ENCODE measurements at places on chromosomes 11 and 22. TPM values are rescaled to one million over a fixed set of nuclear protein-coding genes. Genes with fewer than 3 reads are reported as not detected.

DNA sequence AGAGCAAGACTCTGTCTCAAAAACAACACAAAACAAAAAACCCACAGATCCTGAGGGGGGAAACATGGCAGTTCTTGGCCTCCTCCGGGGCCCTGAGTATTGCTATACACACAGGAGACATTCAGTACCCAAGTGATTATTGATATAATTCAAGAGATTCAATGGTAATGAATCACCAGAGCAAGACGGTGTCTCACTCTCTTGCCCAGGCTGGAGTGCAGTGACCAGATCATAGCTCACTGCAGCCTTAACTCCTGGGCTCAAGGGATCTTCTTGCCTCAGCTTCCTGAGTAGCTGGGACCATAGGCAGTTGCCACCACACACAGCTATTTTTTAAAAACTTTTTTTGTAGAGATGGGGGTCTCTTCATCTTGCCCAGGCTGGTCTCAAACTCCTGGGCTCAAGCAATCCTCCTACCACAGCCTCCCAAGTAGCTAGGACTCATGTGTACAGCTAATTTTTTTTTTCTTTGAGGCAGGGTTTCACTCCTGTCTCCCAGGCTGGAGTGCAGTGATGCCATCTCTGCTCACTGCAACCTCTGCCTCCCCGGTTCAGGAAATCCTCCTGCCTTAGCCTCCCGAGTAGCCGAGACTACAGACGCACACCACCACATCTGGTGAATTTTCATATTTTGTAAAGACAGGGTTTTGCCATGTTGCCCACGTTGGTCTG lies 21.8 kb upstream of the PIK3C2A start:
- DNase-seq: no peak

DNA sequence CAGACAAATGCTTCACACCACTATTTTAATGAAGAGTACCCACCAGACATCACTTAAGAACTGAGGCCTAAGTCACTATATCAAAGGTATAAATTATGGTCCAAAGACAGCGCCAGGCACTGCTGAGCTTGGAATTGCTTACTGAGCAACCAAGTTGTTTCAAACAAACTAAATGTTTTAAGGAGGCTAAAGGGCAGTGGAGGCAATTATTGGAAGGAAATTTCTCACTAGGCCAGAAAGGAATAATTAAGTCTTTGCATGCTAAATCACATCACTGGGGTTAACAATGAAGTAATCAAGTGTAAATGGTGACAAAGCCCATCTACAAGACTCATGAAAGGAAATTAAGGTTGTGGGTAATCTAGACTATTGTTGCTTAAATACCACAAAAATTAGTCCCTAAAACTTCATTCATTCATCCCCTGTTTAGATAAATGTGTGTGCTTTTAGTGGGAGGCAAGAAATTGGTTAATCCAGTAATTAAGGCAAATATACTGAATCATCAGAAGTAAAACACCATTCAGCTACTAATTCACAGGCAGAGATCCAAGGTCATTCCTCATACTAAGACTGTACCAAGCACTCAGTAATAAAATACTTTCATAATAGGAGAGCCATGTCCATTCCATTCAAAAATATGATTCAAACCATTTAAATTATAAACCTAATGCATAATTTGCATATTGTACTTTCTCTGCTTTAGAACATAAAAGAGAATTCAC lies 21.2 kb downstream of the LGR4 start:
- DNase-seq: no peak

DNA sequence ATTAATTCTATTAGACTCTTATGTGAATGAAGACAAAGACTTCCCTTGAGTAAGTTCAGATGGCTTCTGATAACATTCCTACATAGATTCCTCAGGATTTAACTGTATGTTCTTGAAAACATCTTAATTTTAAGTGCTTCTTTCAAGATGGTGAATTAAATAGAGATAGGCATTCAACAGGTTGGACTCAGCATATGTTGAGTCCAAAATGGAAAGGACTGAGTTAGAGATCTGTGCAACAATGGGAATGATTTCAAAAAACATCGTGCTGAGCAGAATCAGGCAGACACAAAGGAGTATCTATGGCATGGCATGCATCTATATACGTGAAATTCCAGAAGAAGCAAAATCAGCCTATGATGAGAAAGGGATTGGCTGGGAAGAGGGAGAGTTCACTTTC lies 36.2 kb downstream of the ZNF195 start:
- DNase-seq: no peak

DNA sequence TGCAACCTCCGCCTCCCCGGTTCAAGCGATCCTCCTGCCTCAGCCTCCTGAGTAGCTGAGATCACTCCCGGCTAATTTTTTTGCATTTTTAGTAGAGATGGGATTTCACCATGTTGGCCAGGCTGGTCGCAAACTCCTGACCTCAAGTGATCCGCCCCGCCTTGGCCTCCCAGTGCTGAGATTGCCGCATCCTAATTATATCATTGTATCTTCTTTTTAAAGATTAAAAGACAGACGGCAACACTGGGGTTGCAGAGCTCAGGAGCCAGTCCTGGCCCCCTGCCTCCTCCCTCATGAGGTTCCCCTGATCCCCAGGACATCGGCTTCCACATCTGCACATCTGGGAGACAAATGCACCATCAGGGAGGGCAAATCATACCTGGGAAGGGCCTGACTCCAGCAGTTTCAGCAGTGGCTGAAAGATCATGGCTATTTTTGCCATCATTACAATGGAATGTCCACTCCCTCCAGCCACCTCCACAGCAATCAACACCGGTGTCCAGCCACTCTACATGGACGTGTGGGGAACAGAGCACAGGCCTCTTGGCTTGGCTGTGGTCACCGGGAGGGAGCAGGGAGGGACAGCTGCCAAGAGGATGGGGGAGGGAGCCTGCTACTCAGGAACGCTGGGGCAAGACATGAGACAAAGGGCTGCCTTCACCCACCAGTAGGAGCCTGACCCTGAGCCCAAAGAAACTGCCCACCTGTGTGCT lies 9.2 kb upstream of the CELSR1 start:
- peak; percentile 82 for DNase-seq

The BAIAP2L2 gene
- polyA plus RNA-seq: 0.20 TPM

DNA sequence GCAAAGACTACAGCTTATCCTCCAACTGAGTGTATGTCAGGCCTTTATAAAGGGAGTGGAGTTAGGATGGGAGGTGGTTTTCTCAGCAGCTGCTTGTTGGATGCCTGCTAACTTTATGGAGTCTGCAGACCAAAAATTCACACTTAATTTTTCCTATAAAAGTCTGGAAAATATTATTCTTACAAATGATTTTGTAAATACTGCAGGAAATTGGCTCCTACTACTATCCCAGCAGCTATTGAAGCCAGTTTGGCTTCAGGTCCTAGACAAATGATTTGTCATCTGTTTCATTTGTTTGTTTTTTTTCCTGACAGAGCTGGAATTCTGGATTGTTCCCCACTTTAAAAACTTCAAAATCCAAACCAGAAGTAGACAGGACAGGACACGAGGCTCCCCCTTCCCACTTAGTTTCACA lies 292.5 kb downstream of the TMEM135 start:
- DNase-seq: no peak

GRCh38 chr11:68038226-68038717 lies 553 bp upstream of the TCIRG1 start:
- DNase-seq: no peak

- DNase-seq: no peak
These were observed 24.8 kb upstream of the APOA1 start for GRCh38 chr11:116862185-116862584.

- DNase-seq: no peak
These were observed 93.4 kb upstream of the SEPTIN5 start for GRCh38 chr22:19620742-19621371.

- peak; percentile 38 for DNase-seq
These were observed 2.9 kb downstream of the TCIRG1 start for GRCh38 chr11:68041617-68042218.

DNA sequence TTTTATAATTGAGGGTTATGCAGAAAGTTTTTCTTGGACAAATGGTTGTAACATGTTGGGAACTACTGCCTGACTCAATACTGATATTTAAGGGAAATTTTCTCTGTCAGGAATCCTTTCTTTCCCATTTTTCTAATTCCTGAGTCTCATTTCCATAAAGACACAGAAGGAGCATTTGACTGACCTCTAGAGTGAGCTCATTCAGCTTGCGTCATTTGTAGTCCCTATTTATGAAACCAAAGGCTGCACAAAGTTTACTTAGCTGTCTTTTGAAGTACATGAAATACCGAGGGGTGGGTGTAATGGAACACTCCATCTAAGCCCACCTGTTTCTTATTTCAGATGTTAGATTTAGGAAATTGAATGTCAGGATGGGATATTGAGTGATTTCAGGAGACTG lies 359.5 kb upstream of the C11orf87 start:
- no peak for DNase-seq

GRCh38 chr11:63840356-63841060 lies 1.6 kb downstream of the MARK2 start:
- no peak for DNase-seq

DNA sequence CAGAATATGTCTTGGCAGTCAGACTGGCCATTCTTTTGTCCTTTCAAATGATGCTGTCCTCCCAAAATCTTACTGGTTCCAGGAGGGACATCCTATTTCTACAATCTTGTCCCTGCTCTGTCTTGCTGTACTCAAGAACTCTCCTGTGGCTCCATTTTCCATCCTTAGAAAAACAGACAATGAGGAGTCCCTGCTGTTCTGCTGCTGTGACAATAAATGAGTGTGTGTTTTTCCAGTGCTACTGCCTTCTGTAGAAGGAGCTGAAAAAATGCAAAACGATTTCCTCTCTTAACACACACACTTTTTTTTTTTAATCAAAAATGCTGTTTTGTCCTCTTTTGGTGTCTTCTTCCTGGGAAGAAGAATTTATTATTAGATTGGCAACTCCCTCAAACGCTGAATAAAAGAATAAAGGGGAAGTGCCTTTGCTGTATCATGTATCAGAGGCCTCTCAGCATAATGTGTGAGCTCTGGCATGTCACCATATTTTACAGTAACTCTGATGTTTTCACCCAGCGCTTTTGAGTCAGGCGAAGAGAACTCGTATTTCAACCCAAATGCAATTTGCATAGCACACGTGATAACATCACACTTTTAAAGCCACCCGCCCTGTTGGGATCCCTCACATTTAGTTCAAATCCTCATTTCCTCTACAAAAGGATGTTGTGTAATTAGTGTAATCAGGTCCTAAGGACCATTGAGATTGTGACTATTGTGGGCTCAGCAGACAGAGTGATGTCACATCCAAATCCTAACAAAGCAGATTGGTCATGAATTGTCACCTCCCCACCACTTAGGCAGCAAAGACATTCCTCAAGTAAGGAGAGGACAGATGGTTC lies 496.0 kb upstream of the LARGE1 start:
- no peak for DNase-seq

The DSCAML1 gene
- 0.70 TPM for polyA plus RNA-seq

- peak; percentile 67 for DNase-seq
These were observed 1.2 kb downstream of the GRK2 start for GRCh38 chr11:67267188-67268080.

The PYGM gene
- polyA plus RNA-seq: 50.2 TPM

- no peak for DNase-seq
These were observed 52.4 kb downstream of the MCM5 start for GRCh38 chr22:35452351-35452781.

DNA sequence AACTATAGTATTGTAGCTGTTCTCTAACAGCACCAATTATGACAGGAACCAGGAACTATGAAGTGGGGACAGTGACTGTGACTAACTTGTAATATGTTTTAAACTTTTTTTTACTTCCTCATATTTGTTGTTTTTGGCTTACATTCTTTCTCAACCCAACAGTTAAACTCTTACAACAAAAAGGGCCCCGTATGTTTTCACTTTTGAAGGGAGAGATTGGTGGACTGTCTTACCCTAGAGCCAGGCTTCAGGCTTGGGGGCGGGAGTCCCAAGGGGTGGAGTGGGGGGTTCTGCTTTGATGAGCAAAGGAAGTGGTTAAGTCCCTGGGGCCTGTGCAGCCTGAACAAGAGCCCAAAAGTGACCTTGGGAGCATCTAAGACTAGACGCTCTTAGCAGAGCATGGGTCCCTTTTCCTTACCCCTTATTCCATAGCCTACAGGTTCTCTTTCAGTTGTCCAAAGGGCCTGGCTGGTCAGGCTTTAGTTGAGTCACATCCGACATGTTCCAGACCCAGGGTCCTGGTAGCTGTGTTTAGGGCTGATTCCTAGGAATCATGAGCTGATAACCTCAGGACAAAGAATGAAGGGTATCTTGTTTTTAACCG lies 38.8 kb downstream of the STIM1 start:
- DNase-seq: peak; percentile 75

The OR10A2 gene
- not detected for polyA plus RNA-seq

DNA sequence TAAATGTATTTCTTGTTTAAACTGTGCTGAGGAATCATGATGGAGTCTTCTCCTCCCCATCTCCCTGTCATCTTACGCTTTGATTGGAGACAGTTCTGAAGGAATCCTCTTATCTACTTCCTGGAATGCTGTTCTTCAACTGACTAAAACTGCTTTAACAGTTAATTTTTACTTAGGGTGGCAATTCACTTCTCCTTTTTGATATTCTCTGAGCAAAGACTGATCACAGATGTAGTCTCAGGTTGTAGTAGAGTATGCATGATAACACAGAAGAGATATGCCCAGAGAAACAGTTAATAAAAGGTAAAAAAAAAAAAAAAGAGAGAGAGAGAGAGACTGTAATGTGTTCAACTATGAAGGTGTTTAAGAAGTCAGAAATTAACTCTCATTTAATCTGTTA lies 1.4 kb upstream of the CASP5 start:
- no peak for DNase-seq

The PIH1D2 gene
- 1.8 TPM for polyA plus RNA-seq

Data from right cardiac atrium (tissue), 5 donors.